ENCODE measurements at places on chromosomes 2 and 18.

DNA sequence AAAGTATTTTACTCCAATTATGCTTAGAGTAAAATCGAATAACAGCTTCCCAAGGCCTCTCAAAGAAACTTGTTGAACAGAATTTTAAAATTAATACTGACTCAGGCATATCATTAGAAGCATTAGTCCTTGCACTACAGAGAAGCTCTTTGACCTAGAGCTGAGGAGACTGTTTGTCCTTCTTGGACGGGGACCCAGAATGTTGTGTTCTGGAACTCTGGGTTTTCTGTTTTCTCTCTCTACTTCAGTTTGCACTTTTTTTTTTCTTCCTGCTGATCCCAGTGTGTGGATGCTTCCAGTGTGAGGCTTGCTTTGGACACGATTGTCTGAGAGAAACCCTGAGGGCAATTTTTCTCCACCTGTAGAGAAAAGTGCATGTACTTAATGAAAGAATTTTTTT is 847.6 kb downstream of the SOCS6 start:
- DNase-seq: no peak

GRCh38 chr2:219073413-219074129 is 12.8 kb upstream of the IHH start:
- DNase-seq: no peak

GRCh38 chr2:19932928-19933327 is 31.1 kb upstream of the TTC32 start:
- DNase-seq: no peak

DNA sequence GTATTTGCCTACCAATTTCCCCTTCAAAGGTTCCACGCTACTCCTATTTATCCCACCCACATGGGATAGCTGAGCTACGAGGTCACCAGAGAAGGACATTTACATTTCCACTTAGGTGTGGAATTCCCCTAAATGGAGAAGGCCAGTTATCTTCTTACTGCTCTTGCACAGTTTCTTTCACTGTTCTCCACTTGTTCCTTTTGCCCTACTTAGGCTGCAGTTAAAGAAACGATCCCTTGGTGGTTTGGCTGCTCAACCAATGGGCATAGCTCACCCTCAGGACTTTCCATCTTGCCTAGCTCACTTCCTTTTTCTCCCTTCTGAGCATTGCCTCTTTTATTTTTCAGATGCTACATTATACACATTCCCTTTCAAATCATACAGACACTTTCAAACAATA is 11.2 kb upstream of the NABP1 start:
- no peak for DNase-seq

DNA sequence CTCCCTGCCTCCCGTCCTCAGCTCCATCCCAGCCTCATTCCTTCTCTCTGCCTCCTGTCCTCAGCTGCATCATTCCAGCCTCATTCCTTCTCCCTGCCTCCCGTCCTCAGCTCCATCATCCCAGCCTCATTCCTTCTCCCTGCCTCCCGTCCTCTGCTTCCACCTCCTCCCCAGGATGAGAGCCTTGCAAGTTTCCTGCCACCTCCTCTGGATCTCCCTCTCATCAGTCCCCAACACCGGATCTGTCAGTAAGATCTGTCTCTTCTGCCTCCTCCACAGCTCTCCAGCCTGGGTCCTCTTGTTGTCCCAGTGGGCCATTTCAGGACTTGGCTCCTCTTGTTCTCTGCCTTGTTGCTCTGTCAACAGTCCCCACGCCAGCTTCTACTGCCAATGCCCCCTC is 130.9 kb downstream of the NDUFA10 start:
- DNase-seq: no peak

- no peak for DNase-seq
These were observed 12.8 kb downstream of the SPEG start for GRCh38 chr2:219447242-219448098.

- DNase-seq: no peak
These were observed 14.9 kb downstream of the STAT1 start for GRCh38 chr2:190999058-190999457.

DNA sequence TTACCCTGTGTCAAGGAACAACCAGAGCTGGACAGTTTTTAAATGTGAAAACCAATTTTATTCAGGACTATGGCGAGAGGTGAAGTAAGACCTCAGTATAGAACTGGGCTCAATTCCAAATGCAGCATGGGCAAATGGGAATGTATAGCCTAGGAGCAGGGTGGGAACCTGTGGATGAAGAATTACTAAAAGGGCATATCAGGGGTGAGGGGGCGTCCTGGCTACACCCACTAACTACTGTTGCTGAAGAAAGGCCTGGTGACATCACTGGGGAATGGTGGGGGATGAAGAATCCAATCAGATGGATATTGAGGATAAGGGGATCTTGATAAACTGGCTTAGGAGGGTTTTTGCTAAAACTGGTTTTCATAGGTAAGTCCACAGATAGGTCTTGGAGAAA is 27.3 kb upstream of the IL37 start:
- no peak for DNase-seq

DNA sequence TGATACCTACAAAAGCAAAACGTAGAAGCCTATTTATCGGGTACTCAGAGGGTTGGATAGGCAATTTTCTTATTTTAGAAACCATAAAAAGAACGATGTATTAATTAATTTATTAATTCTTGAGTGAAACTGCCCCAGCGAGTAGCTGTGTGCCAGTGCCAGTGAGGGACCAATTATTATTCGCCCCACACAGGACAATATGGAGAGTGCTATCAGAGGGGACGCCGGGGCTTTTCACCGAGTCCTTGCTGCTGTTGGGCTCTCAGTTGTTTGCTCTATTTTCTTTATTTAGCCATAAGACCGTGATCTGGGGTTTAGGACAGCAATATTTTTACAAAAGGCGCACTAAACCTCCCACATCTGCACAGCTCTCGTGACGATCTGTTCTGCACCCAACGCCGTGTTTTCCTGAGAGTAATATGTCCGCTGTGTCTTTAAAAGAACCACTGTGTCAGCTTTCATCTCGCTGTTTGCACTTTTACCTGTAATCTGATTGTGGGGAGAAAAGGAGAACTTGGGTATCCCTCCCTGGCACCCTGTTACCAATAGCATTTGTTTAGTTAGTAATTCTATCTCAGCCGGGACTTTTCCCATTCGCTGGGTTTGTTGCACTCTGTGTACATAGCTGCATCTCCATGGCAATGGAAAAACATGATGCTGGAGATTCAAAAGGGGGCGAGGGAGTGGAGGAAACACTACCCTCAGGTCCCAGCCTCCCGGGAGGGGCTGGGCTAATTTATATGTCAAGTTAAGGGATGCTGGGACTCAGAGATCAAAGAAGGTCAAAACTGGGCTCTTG is 30.1 kb upstream of the ZNF516 start:
- no peak for DNase-seq

DNA sequence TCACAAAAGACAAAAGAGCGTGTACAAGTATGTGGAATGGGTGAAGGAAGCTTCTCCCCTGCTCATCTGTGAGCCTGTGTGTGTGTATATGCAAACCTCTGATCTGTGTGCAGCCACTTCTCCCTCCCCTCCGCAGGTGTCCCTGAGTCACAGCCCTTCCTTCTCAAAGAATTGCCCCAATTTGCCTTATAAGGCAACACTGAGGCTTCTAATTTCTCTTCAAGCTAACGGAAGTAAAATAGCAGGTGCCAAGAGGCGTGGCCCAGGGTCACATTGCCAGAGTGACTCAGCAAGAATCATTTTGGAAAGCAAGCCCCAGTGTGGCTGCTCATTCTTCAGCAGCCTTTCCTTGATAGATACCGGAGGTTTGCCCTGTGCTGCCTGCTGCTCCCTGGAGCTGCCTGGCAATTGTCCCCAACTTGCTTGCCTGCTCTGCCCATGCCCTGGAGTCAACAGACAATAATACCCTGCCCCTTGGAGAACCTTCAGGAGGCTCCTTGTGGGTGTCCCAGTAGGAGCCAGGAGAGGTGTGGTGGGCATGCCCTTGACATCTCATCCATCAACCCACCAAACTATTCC is 37.3 kb upstream of the BMP10 start:
- DNase-seq: peak; percentile 83

GRCh38 chr18:24220318-24220688 is 81.4 kb downstream of the CABYR start:
- no peak for DNase-seq

- no peak for DNase-seq
These were observed 749 bp downstream of the STK25 start for GRCh38 chr2:241507430-241508239.

- no peak for DNase-seq
These were observed 23.9 kb downstream of the SESTD1 start for GRCh38 chr2:179240481-179241451.

- DNase-seq: no peak
These were observed 236.7 kb upstream of the MYT1L start for GRCh38 chr2:2567776-2568175.

GRCh38 chr2:220811952-220812570 is 760.0 kb downstream of the EPHA4 start:
- no peak for DNase-seq

DNA sequence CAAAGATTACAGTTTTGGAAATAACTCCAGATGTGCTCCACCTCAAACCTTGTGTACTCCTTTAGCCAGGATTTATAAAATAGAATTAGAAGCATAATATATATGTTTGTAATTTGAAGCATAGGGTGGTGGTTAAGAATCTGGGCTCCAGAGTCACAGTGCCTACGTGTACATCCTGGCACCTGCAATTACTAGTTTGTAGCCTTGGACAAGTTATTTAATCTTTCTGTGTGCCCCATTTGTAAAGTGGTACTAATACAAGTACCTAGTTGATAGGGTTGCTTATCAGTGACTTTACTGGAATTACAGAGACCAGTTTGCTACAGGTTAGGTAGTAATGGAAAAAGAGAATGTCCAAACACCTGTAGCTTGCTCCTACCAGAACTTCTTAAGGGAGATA is 28.6 kb downstream of the EML4 start:
- no peak for DNase-seq

GRCh38 chr2:40346535-40347354 is 105.1 kb downstream of the SLC8A1 start:
- no peak for DNase-seq

DNA sequence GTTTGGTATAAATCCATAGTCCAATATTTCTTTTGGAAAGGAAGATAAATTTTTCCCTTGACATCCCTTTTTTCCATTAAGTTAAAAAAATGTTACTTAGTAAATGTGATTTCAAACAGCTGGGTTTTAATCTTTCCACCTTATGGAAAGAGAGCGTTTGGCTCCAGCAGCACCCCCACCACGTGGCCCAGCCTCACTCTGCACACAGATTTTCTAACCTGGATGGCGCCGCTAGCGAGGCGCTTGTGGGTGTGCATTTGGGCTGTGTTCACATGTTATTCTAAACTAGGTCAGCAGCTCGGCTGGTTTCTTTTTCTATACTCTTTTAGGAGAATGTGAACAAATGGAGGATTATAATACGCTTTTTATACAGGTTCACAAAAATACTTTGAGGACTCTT is 218.0 kb downstream of the LDLRAD4 start:
- peak; percentile 38 for DNase-seq

GRCh38 chr2:96107708-96108065 is 8.7 kb downstream of the ADRA2B start:
- DNase-seq: no peak

DNA sequence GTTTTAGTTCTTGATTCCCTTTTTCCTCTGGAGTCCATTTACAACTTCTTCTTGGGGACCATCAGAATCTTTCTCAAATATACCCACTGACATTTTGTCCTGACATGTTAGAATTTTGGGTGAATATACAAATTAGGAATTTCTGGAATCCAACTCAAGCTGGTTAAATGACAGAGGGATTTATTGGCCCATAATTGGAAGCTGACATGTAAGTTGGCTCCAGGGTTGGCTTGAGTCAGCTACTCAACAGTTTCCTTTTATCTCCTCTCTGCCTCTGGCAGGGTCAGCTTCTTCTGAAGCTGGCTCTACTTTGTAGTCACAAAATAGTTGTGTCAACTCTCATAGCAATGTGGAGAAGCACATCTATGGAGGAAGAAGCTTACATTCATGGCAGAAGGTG is 36.6 kb upstream of the PPP1R1C start:
- DNase-seq: no peak

DNA sequence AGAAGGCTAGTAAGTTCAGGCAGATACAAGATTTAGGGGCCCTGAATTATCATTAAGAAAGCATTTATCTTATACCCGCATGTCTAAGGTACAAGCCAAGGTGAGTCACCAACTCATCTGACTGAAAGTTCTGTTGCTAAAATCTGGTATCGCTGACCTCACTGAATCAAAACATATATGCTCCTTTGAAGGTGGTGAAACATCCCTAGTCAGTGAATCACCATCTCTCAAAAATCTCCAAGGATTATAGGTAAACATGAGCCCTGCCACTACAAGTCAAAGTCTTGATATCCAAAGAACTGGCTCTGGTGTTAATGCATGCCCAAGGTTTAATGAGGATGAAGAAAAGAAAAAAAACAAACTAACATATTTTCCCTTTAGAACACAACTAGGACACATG is 43.5 kb downstream of the IRS1 start:
- DNase-seq: no peak

GRCh38 chr2:8315531-8316165 is 366.2 kb upstream of the ID2 start:
- no peak for DNase-seq

GRCh38 chr2:231642631-231643494 is 50.2 kb downstream of the TEX44 start:
- no peak for DNase-seq

DNA sequence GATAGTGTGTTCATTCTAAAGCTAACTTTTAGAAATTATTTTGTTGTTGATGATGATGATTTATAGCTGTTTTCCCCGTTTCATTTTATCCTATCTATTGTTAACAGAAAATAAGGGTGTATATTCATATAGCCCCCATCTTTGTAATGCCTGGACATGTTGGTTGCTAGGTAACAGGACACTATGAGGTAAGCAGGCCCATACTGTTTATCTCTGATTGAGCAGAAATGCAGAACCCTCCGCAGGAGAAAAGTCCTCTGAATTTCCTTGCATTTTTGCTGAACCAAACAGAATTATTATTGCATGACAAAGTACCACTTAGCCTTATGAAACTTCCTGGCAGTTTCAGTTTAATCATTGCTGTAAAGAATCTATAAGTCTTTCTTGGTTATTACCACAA is 339.4 kb downstream of the DCC start:
- DNase-seq: no peak

Data from T-helper 2 cell (primary cell).